ENCODE measurements at places on chromosomes 6 and 20. TPM values are rescaled to one million over a fixed set of nuclear protein-coding genes. Genes with fewer than 3 reads are reported as not detected.

DNA sequence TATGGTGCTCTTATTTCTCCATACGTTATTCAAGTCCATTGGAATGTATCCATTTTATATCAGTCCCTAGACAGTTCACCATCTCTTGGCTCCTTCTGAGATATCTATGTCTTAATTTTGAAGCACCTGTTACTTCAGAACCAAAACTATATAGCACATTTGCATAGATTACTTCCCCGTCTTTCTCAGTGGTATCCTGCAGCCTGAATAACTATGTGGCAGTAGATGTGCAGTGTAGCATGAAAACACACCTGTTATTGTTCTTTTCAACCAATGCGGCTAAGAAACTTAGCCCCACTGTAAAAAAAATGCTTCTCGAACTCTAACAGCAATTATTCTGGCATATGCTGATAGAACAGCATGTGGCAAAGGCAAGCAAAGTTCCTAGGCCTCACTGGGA, 1184.4 kb upstream of the ADGRB3 start:
- no peak for DNase-seq

The TMEM200A gene
- 1.3 TPM for total RNA-seq

DNA sequence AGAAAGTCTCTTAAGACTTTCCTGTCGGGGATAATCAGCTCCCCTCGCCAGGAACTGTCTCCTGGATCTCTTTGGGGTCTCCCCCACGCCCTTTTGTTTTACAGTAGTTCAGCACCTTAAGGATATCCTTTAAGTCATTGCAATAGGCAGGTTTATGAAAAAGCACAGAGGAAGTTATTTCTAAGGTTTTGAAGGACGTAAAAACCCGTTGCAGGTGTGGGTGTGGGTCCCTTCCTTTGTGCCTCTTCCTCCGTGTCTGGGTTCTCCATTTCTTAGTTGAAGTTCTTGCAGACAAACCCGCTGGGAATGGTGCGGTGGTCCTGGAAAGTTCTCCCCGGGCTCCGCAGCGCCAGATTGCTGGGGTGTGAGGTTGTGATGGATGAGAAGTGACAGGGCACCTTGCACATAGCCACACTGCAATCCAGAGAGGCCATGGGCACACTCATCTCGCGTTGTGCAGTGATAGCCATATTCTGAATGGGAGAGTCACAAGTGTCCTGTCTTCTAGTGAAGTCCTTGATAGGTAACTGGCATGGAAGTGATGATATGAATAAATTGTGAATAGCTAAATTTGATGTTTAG, 65.2 kb downstream of the GTF2H5 start:
- no peak for DNase-seq

The SASH1 gene
- 0.44 TPM for total RNA-seq

GRCh38 chr20:36655004-36655403, 9.0 kb upstream of the SLA2 start:
- no peak for DNase-seq

DNA sequence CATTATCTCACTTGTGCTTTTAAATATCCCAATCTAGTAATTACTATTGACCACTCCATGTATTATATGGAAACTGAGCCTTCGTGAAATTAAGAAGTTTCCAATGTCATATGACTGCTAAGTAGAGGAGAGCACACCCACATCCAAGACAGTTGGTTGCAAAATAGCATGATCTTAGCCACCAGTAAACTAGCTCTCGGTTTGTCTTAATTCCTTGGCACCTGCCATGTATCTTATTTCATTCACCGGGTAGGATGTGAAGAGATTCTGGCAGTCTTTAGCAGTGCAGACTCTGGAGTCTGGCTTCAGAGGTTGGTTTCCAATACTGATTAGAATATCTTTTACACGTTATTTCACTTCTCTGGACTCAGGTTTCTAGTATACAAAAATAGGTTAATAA, 270.3 kb downstream of the LAMA2 start:
- DNase-seq = no peak

DNA sequence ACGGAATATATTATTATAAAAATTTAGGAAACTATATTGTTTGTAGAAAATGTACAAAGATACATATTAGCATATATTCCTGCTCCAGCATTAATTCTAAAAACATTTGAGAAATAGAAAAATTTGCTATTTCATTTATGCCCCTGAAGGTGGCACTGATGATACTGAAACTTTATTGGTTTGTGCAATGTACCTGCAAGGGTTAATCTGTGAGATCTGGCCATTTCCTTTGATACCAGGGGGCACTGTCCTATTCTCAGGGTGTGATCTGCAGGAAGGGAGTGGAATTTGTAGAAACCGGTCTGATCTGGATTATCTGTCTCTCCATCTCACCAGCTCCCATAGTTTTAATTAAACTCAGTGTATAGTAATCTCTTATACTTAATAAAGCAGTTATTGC, 625.1 kb upstream of the IMPG1 start:
- DNase-seq = no peak

GRCh38 chr6:47134476-47135189, 92.5 kb upstream of the ADGRF1 start:
- no peak for DNase-seq

DNA sequence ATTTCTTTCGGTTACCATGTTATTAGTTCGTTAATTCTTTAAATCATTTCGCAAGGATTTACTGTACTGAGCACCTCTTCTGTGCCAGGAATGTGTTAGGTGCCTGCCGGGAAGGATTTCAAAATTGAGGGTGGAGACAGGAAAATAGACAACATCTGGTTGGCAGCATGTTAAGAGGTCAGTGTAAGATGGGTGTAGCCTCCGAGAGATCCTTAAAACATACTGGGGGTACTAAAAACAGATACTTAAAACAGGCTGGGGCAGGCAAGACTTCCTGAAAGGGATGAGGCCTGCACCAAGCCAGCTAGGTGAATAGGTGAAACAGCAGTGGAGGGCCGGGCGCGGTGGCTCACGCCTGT, 178.0 kb upstream of the SGK1 start:
- DNase-seq = no peak

DNA sequence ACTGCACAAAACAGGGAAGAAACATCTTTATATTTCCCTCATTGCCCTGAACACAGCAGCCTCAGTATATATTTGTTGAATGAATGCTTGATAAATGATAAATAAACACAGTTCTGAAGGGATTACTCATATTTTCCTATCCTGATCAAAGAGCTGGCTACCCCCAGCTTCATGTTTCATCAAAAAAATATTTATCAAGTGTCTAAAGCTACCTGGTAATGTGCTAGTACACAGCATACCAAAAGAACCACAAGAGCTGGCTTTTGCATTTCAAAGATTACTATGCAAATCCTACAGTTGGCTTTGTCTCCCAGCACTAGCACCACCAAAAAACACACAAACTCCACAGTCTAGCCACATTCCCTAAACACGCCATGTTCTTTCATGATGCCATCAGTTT, 130.0 kb downstream of the BTBD9 start:
- DNase-seq = no peak

GRCh38 chr6:138832182-138832581, 36.3 kb downstream of the ECT2L start:
- DNase-seq = no peak

- no peak for DNase-seq
Measured at GRCh38 chr6:11132194-11132888, 20.8 kb upstream of the ERVFRD-1 start.

GRCh38 chr6:82419132-82419581, 55.5 kb downstream of the TPBG start:
- no peak for DNase-seq

GRCh38 chr20:44835116-44835515, 24.8 kb upstream of the RIMS4 start:
- DNase-seq = no peak

DNA sequence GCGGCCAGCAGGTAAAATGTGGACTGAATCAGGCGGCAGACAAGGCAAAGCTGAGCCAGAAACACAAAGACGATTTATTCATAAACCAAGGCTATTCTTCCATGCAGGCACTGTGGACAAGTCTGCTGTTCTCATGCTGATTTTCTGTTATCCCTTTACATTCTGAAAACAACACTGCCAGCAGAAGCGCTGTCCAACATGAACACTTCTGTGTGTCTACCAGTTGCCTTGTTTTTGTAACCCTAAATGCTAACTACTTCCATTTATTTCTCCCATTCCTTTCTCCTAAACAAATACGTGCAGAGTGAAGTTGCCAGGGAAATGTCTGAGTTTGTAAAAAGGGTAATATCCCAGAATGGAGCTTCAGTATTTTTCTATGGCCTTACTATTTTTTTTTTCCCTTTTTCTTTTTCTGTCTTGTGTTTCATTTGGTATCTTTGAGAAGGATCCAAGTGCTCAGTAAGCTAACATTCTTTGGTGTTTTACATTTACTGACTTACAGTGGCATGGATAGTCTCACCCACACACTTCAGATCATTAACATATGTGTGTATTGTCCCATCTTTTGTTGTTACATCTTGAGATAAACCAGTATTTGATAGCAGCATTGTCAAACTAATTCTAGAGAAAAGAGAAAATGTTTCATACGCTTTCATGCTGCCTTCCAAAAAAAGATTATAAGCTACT, 1308.9 kb upstream of the MAP3K7 start:
- DNase-seq = no peak

DNA sequence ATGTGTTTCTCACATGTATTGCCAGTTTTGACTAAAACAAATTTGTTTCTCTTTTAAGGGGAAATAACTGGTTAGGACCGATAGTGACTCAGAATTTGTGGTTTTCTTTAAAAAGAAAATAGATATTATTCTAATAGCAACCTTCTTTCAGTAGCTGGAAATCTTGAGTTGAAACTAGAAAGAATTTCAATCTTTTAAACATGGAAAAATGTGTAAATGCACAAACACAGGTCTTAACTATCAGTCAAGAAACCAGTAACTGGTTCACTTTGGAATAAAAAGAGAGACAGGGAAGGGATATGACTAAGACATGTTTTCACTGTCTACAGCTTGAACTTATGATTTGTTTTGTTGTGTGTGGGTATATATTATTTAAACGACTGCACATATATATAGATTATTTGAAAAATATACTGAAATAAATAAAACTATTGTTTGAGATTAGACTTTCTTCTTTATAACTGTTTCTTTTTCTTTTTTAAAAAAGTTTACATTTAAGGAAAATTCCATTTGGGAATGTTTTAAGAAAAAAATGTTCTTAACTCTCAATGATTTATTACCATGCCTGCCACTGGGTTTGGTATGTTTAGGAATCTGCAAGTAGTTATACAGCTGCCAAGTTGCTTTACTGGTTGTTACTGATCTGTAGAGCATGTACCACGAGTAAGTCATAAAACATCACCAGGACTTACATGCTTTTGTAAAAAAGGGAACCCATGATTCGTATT, 753.3 kb upstream of the MARCKS start:
- DNase-seq = no peak

DNA sequence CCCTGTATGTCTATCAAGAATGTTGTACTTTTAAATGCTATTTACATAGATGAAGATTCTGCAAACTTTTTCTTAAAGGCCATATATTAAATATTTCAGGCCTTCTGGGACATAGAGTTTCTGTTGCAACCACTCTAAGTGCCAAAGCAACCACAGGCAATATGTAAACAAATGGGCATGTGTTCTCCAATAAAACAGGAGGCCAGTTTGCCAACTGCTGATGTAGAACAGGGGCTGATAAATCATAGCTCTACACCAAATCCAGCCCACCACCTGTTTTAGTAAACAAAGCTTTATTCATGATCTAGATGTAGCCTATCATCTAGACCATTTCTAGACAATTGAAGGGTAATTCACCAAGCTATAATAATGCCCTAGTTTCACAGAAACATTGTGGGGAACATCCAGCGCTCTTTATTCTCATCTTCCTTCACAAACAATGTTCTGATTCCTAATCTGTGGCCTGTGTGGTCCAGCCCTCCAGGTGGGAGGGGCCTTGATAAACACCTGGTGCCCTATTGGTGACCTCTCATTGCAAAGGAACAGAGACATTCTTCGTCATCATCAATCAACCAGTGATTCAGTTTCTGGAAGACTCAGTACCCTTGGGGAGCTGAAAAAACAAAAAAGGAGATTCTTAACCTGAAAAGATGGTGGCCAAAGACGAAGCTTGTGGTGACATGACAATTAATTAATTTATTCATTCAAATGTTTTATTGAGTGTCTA, 80.2 kb downstream of the PREP start:
- no peak for DNase-seq

DNA sequence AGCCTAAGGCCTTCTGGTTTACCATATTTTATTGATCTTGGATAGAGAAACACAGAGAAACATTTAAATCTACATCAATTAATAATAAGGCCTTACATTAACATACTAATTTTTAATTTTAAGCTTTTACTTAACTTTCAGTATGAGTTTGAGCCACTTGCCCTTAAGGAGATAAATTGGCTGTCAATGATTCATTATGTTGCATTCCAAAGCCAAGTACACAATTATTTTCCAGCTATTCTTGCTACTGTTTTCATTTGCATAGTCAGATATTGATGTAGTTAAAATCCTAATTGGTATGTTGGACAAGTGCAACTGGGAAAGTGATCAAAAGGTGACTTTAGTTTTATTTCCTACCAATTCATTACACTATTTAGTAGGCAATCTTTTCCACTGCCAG, 58.2 kb downstream of the MOCS1 start:
- no peak for DNase-seq

The LPA gene
- not detected for total RNA-seq

The ZBP1 gene
- 0.62 TPM for total RNA-seq

DNA sequence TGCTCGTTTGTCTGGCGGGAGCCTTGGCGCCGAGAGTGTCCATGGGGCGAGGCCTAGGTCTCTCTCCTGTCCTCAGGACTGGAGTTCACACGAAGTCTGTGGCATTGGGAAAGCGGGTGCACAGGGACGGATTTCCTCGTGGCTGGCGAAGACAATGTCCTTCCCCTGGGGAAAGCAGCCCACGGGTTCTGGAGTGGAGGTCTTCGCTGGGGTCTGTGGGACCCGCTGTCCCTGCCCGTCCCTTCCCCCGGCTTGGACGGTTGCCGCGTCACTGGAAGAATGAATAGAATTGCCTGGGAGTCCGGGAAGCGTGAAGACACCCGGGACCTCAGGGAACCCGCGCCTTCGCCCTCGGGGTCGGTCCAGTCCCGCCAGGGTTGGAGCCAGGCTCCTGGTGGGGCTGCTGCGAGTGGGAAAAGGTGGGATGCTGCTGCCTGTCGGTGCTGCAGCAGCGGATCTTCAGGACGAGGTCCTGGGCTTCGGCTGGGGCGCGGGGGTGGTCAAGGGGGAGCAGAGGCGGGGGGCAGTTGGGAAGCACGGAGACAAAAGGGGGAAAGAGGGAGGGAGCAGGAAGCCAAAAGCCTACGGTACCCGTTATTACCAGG, 441.8 kb upstream of the DEFB115 start:
- no peak for DNase-seq

- peak; percentile 12 for DNase-seq
Measured at GRCh38 chr6:72642435-72642834, 20.6 kb downstream of the KCNQ5 start.

The MDFI gene
- not detected for total RNA-seq

The HCRTR2 gene
- not detected for total RNA-seq

DNA sequence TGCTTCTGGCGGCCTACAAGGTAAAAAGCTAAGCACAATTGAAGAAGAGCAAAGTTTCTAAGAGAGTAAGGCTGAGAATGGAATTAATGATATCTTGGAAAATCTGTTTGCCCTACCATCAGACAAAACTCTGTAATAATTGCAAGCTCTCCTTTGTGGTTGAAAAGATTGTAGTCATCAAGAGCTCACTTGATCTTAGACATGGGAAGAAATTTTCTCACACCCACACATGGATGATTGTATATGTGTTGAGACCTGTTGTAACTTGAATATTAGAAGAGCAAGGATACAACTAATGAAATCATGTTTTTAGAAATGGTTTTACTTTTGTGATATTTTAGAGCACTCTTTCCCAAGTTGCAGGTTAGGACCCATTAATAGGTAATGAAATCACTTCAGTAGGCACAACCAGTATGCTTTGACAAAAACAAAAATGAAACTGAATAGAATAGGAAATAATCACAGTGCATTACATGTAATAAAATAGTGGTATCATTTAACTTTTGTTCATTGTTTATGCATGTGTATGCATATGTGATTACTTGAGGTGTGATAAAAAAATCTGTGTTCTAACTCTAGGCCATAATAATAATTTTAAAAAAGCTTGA, 14.0 kb downstream of the DCBLD1 start:
- no peak for DNase-seq

All from activated CD4-positive, alpha-beta T cell treated with anti-CD3 and anti-CD28 coated beads, Interleukin-2, amount 10 ng/mL, durations not matched to agents 24 days and 14 days (primary cell).